Muscle of leg (tissue), 16 donors: ENCODE measurements at places on chromosomes 6 and 20. TPM values are rescaled to one million over a fixed set of nuclear protein-coding genes. Genes with fewer than 3 reads are reported as not detected.

DNA sequence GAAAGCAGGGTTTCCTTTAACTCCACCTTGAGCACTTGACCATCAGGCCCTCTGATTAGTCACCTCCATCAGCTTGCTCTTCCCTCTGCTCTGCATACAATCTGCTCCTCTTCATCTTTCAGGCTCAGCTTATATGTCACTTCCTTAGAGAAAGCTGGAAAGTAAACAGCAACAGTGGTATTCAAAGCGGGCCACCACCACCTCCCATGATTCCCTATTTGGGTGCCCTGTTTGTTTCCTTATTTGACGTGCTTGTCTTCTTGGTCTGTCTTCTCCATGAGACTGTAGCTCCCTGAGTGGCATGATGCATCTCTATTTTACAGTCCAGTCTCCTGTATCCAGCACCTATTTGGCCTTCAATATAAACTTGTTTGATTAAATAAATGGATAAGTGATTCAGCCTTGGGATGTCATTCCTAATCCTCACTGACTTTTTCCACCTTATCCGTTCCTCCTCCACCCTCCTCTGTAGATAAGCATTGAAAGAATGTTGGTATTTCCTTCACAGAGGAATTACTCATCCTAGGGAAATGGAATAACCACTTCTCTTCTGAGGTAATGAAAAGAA is 102.8 kb upstream of the SGK1 start:
- no peaks in the 10 kb centered on the region for H3K36me3 ChIP-seq
- H3K27ac ChIP-seq: no peak overlapping the region
- no peak for DNase-seq
- no peak overlapping the region for H3K4me3 ChIP-seq

DNA sequence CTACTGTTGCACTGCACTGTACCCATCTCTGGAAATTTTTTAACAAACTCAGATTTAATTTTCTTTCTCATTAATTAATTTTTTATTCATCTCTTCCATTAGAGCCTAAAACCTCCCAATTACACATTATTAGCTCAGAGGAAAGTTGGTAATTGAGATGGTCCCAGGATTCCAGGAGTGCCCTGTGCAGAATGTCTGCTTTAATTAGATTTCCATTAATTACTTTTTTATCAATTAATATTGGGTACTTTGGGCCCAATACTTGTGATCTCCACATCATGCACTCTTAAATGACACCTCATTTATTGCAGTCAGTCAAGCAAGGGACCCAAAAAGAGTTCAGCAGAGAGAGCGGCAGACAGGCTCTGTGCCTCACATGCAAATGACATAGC is 232.0 kb downstream of the PTPRT start:
- no peaks in the 10 kb centered on the region for H3K4me1 ChIP-seq
- no peak for DNase-seq
- H3K27me3 ChIP-seq: no peaks in the 10 kb centered on the region
- no peaks in the 10 kb centered on the region for H3K36me3 ChIP-seq
- H3K27ac ChIP-seq: no peak overlapping the region

GRCh38 chr20:12978613-12979495 is 29.9 kb upstream of the SPTLC3 start:
- DNase-seq: no peak
- no peaks in the 10 kb centered on the region for H3K27me3 ChIP-seq
- no peak overlapping the region for H3K27ac ChIP-seq
- H3K4me3 ChIP-seq: no peak overlapping the region
- no peaks in the 10 kb centered on the region for H3K36me3 ChIP-seq

- no peak overlapping the region for H3K4me3 ChIP-seq
- no peaks in the 10 kb centered on the region for H3K27me3 ChIP-seq
- no peak for DNase-seq
- no peak overlapping the region for H3K27ac ChIP-seq
- H3K36me3 ChIP-seq: no peaks in the 10 kb centered on the region
Measured at GRCh38 chr6:15260099-15260821, 14.4 kb downstream of the JARID2 start.

- DNase-seq: no peak
- peaks cover 21% of the 10 kb centered on the region for H3K36me3 ChIP-seq
- H3K27me3 ChIP-seq: no peaks in the 10 kb centered on the region
- no peak overlapping the region for H3K27ac ChIP-seq
Measured at GRCh38 chr20:36672991-36673390, 27.0 kb upstream of the SLA2 start.

DNA sequence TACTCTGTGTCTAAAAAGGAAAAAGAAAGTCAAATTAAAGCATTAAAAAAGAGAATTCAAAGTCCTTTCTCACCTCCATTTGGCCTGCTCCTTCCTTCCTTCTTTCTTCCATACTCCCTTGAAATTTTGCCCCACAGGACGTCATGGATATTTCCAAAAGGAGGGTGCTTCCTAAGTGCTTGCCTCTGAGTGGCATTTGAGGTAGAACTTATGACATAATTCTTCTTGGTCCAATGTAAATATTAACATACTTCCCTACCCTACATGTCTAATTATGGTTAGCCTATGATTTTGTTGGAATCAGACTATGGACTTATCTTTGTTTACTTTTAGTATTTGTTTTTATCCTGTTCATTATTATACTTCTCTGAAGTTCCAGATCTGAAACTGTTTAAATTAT is 132.3 kb downstream of the PFDN4 start:
- no peaks in the 10 kb centered on the region for H3K4me1 ChIP-seq
- no peaks in the 10 kb centered on the region for H3K36me3 ChIP-seq
- no peak overlapping the region for H3K4me3 ChIP-seq
- H3K27ac ChIP-seq: no peak overlapping the region
- H3K27me3 ChIP-seq: no peaks in the 10 kb centered on the region

- H3K27me3 ChIP-seq: no peaks in the 10 kb centered on the region
- H3K4me1 ChIP-seq: peaks cover 15% of the 10 kb centered on the region
- H3K27ac ChIP-seq: no peak overlapping the region
- peaks cover 75% of the 10 kb centered on the region for H3K36me3 ChIP-seq
Measured at GRCh38 chr6:37459981-37460800, 27.2 kb downstream of the CMTR1 start.

DNA sequence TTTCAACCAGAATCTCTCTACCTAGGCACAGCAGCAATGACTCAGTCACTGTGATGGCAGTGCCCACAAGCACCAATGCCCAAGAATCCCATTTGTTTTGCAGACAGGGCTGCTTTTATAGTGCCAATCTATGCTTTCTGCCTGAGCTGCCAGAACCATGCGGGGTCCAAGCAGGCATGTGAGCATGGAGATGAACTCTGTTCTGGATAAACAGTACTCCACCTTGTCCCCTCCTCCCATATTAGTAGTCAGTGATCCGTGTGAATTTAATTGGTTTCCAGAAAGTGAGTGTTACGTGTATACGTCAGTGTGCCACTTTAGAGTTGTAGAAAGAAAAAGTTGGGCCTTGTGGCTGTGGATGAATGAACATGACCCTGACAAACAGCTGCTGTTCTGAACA is 79.4 kb downstream of the SASH1 start:
- H3K27me3 ChIP-seq: no peaks in the 10 kb centered on the region
- H3K4me3 ChIP-seq: no peak overlapping the region
- peaks cover 2% of the 10 kb centered on the region for H3K36me3 ChIP-seq
- no peak for DNase-seq

GRCh38 chr20:56750430-56750829 is 121.3 kb downstream of the TFAP2C start:
- H3K4me3 ChIP-seq: no peak overlapping the region
- no peak overlapping the region for H3K27ac ChIP-seq
- H3K4me1 ChIP-seq: no peaks in the 10 kb centered on the region
- no peaks in the 10 kb centered on the region for H3K36me3 ChIP-seq
- H3K27me3 ChIP-seq: peaks cover 35% of the 10 kb centered on the region

GRCh38 chr6:82906951-82907350 is 158.7 kb downstream of the UBE3D start:
- no peak overlapping the region for H3K4me3 ChIP-seq
- no peak for DNase-seq
- H3K4me1 ChIP-seq: peaks cover 2% of the 10 kb centered on the region
- no peaks in the 10 kb centered on the region for H3K36me3 ChIP-seq
- H3K27me3 ChIP-seq: no peaks in the 10 kb centered on the region
- H3K27ac ChIP-seq: no peak overlapping the region

- no peaks in the 10 kb centered on the region for H3K4me1 ChIP-seq
- H3K36me3 ChIP-seq: no peaks in the 10 kb centered on the region
- no peak overlapping the region for H3K4me3 ChIP-seq
- H3K27ac ChIP-seq: no peak overlapping the region
- H3K27me3 ChIP-seq: no peaks in the 10 kb centered on the region
Measured at GRCh38 chr6:112680091-112680490, 333.0 kb downstream of the RFPL4B start.

DNA sequence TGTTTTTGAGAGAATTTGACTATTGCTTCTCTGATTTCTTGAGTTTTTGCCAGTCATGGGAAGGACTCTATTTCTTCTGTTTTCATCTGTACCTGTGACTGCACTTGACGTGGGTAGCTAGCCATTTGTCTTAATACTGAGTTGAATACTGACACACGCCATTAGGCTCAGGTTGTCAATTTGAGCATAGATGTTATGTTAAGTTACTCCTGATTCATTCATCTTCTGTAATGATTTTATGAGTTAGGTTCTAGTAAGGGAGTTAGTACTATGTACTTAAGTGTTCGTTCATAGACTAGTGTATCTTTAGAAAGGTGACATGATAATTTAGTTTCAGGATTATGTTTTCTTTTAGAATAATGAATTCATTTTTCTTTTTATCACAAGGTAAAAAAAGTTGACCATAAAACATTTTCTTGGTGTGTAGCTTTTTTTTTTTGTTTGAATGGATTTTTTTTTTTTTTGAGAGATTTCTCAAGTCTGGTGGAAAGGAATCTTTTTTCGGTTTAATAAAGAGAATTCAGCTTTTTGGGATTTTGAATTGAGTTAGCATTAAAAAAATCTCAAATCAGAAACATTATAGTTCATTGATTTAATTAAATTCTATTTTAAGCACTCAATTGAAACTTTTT is 1.7 kb downstream of the AFDN start:
- peaks cover 15% of the 10 kb centered on the region for H3K4me1 ChIP-seq
- H3K4me3 ChIP-seq: peak overlapping the region; percentile 66
- H3K27ac ChIP-seq: no peak overlapping the region
- H3K36me3 ChIP-seq: no peaks in the 10 kb centered on the region

DNA sequence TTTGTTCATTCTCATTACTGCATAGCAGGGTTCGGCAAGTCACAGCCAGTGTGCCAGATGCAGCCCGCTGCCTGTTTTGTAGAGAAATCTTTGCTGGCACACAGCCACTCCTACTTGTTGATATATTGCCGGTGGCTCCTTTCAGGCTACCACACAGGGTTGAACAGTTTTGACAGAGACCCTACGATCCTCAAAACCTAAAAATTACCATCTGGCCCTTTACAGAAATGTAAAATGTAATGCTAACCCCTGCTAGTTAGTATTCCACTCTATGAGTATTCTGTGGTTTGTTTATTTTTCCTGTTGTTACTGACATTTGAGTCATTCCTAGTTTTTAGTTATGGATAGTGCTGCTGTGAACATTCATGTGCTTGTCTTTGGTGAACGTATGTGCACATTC is 11.5 kb downstream of the DHX35 start:
- no peaks in the 10 kb centered on the region for H3K4me1 ChIP-seq
- H3K4me3 ChIP-seq: no peak overlapping the region
- peaks cover 23% of the 10 kb centered on the region for H3K36me3 ChIP-seq
- no peak overlapping the region for H3K27ac ChIP-seq
- H3K27me3 ChIP-seq: no peaks in the 10 kb centered on the region

DNA sequence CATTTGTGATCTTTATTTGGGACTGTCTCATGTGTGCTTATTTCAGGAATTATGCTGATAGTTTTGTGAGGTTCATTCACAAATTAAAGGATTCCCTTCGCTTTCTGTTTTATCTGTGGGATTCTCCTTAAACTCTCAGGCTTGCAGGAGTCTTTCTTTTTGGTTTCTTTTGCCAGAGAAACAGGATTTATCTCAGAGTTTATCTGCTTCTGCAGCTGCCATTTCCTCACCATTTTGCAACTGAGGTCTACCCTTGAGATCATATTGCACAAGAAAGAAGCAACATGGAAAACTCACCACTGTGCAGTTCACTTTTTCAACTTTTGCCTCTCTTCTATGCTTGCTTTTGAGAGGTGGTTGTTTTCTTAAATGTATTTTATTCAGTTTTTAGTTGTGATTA is 201.0 kb downstream of the PRL start:
- no peak overlapping the region for H3K4me3 ChIP-seq
- H3K4me1 ChIP-seq: no peaks in the 10 kb centered on the region
- H3K27ac ChIP-seq: no peak overlapping the region
- DNase-seq: peak; percentile 63

DNA sequence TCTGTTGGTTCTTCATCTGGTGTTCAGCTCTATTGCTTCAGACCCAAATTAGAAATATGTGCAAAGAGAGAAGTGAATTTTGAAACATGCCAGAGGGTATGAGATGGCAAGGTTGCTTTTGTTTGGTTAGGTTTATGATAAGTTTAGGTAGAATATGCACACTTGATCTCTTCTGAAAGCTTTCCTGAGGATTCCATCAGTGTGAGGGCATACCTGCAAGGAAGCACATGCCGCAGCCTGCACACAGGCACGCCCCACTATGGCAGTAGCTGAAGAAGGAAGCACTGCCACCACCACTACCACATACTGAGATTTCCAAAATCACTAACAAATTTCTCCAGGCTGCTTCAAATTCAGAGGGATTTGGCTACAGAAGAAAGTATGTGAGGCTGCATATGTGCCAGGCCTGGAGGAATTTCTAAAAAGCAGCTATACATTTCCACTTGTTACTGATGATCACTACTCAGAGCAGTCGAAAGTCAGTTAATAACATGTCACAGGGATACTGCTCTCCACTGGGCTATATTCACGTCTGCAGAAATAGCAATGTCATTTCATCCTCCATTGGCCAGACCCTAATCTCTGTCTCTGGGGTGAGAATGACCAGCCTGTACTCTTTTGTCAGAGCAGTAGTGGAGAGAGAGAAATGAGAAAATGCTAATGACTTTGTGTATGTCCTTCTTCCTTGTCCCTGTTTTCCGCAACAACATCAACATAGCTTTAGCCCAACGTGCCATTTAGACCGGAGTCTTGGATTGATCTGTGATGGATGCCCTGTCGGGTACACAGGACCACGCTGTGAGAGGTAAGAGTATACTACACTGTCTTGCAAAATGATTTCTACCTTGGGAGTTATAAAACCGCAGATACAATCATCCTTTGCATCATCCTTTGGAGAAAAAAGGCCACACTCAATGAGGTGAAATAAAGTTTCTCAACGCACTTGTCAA is 396.7 kb downstream of the LAMA2 start:
- H3K27me3 ChIP-seq: no peaks in the 10 kb centered on the region
- peak overlapping the region; percentile 4 for H3K4me3 ChIP-seq
- H3K36me3 ChIP-seq: no peaks in the 10 kb centered on the region
- no peak for DNase-seq
- peaks cover 9% of the 10 kb centered on the region for H3K4me1 ChIP-seq

DNA sequence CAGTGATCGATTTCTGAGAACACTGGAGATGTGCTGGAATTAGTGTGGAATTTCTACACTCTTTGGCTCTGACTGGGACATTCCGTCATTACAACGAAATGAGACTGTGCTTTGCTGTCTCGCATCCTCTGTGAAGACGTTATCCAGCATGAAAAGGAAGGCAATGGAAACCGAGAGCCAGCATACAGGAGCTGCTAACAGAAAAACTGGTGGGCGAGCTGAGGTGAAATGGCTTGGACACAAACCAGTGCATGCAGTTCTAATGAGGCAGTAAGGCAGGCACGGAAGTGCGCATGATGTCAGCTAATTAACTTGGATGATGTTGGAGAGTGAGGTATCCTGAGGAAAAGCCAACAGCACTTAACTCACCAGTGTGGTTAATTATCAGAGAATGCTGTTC is 202.8 kb upstream of the AGPAT4 start:
- H3K27me3 ChIP-seq: no peaks in the 10 kb centered on the region
- H3K4me3 ChIP-seq: no peak overlapping the region

The GABRR1 gene
- 0.40 TPM for total RNA-seq

The ANKRD66 gene
- 0.66 TPM for total RNA-seq

The SLC17A4 gene
- not detected for total RNA-seq

The PLG gene
- 0.40 TPM for total RNA-seq

The ARMH2 gene
- not detected for total RNA-seq
